Left ventricle myocardium inferior (tissue), 1 donor: ENCODE measurements at places on chromosomes 16 and 17.
A peak's percentile ranks its signal among the peaks of the same experiment; 100 is the strongest.

DNA sequence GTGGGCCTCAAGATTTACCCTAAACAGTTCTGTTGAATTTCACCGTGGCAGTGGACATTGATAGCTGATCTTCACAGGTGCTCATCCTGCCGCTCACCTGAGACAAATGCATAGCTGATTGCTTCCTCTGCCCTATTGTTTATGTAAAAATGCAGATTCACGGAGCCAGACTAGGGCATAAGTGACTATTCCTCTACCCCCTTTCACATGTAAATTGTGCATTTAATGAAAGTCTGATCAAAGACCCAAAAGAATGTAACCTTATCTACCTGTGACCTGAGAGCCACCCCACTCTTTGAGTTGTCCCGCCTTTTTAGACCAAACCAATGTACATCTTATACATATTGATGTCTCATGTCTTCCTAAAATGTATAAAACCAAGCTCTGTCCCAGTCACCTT, 312.4 kb upstream of the CDH5 start:
- H3K4me1 ChIP-seq: no peaks in the 10 kb centered on the region
- H3K4me3 ChIP-seq: no peak overlapping the region
- no peak for DNase-seq
- no peaks in the 10 kb centered on the region for H3K36me3 ChIP-seq
- no peak overlapping the region for H3K27ac ChIP-seq

DNA sequence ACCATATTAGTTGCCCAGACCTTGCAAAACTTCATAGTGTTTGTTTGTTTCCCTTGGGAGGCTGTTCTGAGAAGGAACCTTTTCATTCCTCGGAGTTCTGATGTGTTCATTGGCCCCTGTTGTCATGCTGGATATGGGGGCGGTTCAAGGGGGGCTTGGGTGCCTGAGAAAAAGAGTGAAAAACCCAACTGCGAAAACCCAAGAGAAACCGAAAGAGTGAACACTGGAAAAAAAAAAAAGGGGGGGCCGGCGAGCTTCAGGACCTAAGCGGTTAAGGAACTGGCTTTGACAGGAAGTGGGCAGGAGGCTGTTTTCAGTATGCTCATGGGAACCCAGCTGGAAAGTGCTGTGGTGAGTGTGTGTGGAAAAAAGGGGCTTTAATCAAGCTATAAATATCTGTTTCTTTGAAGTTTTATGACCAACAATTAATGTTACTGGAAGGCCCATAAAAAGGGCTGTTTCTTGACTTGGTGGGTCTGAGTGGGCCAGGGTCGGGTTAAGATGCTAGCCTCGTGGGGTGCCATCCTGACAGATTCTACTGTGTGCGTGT, 510.7 kb downstream of the MAF start:
- no peaks in the 10 kb centered on the region for H3K36me3 ChIP-seq
- H3K27ac ChIP-seq: no peak overlapping the region
- H3K27me3 ChIP-seq: no peaks in the 10 kb centered on the region
- DNase-seq: no peak

DNA sequence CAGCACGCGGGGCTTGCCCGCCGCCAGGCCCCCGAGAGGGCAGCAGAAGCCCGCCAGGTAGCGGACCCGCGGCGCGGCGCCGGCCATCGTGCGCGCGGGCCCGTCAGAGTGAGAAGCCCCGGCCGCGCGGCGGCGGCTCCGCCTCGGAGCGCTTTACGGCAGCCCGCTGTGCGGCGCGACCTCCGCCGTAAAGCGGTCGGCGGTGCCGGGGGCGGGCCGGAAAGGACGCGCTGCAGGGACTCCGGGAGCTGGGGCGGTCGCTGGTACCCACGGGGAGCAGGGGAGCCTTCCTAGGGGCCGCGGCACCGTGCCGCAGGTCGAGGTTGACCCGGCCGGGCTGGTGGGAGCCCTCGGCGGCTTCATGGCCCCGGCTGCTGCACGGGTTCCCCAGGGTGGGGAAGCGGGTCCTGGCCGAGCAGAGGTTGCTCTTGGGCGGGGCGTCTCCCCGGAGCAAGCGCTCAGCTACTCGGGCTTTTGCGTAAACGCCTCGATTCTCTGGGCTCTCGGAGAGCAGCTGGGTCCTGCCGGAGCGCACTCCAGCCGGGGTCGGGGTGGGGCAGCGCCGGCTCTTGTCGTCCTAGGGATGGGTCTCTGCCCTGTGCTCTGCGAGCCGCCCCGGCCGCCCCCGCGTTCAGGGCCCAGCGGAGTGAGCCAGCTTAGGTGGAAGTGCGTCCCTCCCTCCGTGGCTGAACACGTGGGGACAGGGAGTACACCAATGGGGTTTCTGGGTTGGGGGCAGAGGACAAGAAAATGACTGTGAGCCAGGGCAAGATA, at the start of gene FAAP100:
Gene FAAP100 (minus strand): TSS at position 110 of the 774 bp plus-strand sequence. CDS start 23 bp downstream, at position 87.
- H3K4me1 ChIP-seq: peaks cover 62% of the 10 kb centered on the region
- H3K27me3 ChIP-seq: no peaks in the 10 kb centered on the region
- H3K27ac ChIP-seq: peak within 1 kb of the TSS; percentile 96
- H3K4me3 ChIP-seq: peak within 1 kb of the TSS; percentile 87
- peaks cover 27% of the 10 kb centered on the region for H3K36me3 ChIP-seq

DNA sequence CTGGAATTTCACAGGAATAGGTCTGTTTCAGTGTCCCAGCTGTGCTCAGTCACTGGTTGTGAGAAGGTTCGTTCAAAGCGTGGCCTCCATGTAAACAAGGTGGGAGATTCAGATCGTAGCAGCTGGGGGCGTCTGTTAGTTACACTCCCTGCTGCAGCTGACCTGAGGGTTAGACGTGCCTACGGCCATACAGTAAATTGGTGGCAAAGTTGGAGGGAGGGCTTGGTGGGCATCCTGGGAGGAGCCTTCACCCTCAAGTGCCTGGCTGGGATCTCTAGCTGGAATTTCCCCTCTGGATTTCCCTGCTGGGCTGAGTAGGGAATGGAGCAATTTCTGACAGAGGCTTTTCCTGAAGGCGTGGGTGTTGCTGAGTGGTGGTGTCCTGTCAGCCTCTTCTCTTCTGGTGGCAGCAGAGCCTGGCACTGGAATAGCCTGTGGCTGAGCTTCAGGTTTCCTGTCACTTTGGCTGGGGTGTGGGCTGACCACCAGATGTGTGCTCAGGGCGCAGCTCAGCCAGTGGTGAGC, 6.4 kb downstream of the FCSK start:
- DNase-seq: no peak
- peaks cover 27% of the 10 kb centered on the region for H3K36me3 ChIP-seq
- H3K27me3 ChIP-seq: no peaks in the 10 kb centered on the region
- H3K4me3 ChIP-seq: no peak overlapping the region

GRCh38 chr17:27459433-27459832, 3.2 kb downstream of the KSR1 start:
- no peaks in the 10 kb centered on the region for H3K27me3 ChIP-seq
- H3K4me3 ChIP-seq: no peak overlapping the region
- no peak overlapping the region for H3K27ac ChIP-seq

- no peaks in the 10 kb centered on the region for H3K4me1 ChIP-seq
- H3K36me3 ChIP-seq: no peaks in the 10 kb centered on the region
- H3K27me3 ChIP-seq: peaks cover 34% of the 10 kb centered on the region
- no peak for DNase-seq
- no peak overlapping the region for H3K27ac ChIP-seq
These were observed 6.1 kb upstream of the KRTAP2-4 start for GRCh38 chr17:41071606-41072360.

DNA sequence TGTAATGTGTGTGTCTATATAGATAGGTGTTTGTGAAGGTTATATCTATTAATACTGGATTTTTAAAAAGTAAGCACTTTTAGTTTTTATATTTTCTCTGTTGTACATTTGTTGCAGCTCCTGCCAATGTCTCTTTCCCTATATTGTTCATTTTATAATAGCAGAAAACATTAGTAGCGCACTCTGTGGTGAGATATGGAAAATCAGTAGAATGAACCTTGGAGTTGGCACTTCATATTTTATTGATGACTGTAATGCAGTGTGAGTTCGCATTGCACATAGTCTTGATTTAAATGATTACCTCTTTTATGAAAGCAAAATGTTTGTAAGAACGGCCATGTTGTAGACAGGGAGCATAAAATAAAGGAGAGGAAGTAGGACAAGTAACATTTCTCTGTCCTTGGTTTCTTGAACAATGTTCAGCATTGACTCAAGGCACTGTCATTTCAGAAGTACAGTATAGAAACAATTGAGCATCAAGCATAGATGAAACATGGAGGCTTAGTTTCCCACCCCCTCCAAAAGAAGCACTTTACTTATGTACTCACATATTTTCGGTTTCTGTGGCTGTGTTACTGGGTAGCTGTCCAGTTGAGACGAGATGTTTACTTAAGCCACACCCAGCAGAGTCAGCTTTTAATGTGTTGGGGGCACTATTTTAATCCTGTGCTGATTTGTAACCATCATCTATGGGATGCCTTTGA, 74.0 kb downstream of the TANC2 start:
- H3K4me1 ChIP-seq: peaks cover 8% of the 10 kb centered on the region
- H3K36me3 ChIP-seq: no peaks in the 10 kb centered on the region
- H3K27ac ChIP-seq: no peak overlapping the region
- no peak for DNase-seq

DNA sequence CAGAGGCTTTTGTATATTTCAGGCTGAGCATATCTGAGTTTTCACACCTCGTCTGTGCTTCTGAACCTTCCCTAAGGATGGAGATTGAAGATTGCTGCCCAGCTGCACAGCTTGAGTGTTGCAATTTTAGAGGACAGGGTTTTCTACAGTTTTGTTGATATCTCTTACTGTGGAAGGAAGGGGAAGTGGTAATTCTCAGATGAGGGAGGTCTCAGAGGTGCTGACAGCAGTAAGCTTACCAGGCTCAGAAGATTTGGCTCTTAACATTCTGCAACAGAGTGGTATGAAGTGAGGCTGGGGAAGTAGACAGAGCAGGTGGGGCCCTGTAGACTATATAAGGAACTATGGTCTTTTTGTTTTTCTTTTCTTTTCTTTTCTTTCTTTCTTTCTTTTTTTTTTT, 45.8 kb upstream of the ARHGAP17 start:
- H3K27ac ChIP-seq: peak overlapping the region; percentile 40
- DNase-seq: no peak
- no peaks in the 10 kb centered on the region for H3K36me3 ChIP-seq

DNA sequence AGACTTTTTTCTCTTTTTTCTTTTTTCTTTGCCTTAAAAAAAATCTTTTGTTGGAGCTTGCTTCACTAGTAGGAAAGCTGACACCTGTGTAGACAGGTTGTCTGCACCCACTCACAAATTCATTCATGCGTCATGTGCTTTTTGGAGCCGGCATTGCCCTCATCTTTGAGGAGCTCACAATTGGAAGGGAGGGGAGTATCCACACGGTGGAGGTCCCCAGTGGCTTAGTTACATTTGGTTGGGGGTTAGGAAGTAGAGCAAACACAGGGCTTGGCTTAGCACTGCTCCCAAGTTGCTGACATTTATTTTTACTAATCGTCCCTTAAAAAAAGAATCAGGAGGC, 18.7 kb upstream of the MEIOB start:
- DNase-seq: no peak
- H3K36me3 ChIP-seq: no peaks in the 10 kb centered on the region
- no peaks in the 10 kb centered on the region for H3K4me1 ChIP-seq

DNA sequence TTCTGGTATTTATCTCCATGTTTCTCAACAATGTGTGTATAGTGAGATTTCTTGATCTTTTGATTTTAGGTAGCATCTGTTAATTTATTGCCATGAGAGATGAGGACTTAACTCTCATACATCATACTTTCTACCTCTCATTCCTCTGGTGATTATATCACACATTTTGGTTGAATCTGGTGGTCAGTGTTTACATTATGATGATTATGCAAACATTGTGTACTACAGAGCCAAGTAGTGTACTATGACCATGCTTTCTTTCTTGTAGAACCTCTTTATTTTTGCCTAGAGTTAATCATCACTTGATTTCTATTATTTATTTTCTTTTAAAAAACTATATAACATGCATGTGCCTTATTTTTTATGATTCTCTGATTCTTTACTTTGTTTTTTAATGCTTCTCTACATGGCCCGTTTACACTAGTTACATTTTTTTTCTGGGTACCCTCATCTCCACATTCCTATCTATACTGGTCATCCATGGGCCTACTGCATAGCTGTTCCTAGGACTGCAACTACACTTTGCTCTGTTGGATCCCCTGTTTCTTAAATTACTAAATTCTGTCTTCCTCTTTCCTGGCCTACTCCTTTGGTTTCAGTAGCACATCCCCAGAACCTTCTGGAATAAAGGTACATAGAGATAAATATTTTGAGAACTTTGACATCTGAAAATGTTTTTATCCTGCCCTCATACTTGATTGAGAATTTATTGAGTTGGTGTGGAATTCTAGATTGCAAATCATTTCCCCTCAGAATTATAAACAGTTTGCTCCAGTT, 63.0 kb upstream of the LRRC37A3 start:
- no peaks in the 10 kb centered on the region for H3K4me1 ChIP-seq
- no peaks in the 10 kb centered on the region for H3K27me3 ChIP-seq
- DNase-seq: no peak
- H3K36me3 ChIP-seq: no peaks in the 10 kb centered on the region

DNA sequence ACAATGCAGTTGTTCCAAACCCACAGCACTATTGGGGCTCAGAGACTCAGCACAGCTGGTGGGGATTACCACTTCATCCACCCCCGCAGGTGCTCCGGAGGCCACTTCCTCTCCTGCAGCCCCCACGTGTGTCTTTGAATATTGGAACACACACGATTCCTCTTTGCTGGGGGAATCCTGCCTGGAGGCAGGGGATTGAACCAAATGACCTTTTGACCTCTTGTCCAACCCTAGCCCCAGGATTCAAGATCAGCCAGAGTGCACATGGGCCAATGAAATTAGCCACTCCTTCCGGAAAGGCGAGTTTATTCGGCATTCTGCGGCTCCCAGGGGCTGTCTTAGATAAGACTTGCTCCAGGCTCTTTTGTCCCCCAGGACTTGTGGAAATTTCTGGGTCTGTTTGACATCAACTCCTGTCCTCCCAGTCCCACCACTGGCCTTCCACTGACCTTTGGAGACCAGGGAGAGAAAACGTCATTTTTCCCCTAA, 350.2 kb downstream of the FOXL1 start:
- H3K27me3 ChIP-seq: peaks cover 76% of the 10 kb centered on the region
- H3K36me3 ChIP-seq: no peaks in the 10 kb centered on the region
- H3K4me3 ChIP-seq: peak overlapping the region; percentile 25
- H3K27ac ChIP-seq: no peak overlapping the region
- no peak for DNase-seq

DNA sequence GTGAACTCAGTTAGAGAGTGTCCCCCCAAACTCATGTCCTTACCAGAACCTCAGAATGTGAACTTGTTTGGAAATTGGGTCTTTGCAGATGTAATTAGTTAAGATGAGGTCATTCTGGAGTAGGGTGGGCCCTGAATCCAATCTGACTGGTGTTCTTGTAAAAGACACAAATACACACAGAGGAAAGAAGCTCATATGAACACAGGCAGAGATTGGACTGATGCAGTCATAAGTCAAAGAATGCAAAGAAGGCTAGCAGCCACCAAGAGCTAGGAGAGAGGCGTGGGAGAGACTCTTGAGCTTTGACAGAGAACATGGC, 2.1 kb upstream of the NAGPA start:
- no peaks in the 10 kb centered on the region for H3K27me3 ChIP-seq
- DNase-seq: no peak
- no peak overlapping the region for H3K27ac ChIP-seq
- H3K36me3 ChIP-seq: no peaks in the 10 kb centered on the region
- peaks cover 34% of the 10 kb centered on the region for H3K4me1 ChIP-seq

- peak overlapping the region; percentile 79 for H3K27ac ChIP-seq
- no peaks in the 10 kb centered on the region for H3K36me3 ChIP-seq
- H3K4me3 ChIP-seq: peak overlapping the region; percentile 77
- peak; percentile 86 for DNase-seq
- peaks cover 10% of the 10 kb centered on the region for H3K27me3 ChIP-seq
These were observed 135.4 kb downstream of the KCNJ12 start for GRCh38 chr17:21511363-21512195.
